AG10803 (cell line): ENCODE measurements at places on chromosomes 16 and 17.
A peak's percentile ranks its signal among the peaks of the same experiment; 100 is the strongest.

DNA sequence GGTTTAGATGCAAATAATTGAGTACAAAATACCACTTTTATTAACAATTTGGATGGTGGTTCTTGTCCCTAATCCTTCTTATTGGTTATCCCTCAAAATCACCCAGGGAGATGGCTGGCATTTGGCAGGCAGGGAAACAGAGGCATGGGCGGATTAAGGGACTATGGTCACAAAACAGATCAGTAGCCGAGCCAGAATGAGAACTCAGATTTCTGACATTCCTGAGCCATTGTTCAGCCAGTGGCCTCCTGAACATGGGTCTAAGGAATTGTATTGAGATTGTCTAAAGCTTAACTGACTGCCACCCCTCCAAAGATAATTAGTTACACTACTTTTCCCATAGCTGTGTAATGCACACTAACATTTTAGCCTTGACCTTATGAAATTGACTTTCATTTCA lies 88.4 kb downstream of the CHD9NB start:
- peak; percentile 2 for DNase-seq

DNA sequence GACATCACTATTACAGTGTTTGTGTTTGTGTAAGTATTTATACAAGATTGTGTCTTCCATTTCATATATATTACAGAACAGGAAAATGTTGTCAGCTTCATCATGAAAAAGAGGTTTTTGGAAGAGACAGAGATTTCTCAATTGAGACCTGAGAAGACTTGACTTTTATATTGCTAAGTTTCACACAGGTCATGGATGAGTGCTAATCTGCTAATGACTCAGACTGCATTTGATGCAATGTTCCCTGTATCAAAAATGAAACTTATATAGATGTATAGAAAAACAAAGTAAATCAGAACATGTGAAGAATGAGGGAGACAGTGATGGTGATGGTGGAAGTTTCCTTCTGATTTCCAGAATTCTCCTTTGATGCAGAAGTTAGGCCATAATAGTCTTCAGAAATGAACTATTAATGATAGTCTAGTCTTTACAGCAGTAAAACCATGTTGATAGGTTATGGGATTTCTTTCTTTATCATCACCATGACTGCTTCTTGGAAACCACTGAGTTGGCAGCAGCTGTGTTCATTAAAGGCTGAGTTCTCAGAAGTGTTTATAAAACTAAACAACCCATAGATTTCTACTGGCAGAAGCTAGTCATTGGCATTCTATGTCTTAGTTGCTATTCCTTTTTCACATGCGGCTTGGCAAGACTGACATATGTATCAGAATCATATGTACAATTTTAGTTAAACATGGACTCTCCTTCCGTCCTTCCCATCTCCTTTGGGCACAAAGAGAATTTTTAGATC lies 56.1 kb downstream of the PCTP start:
- no peak for DNase-seq

- DNase-seq = no peak
These were observed 34.9 kb upstream of the ZNF629 start for GRCh38 chr16:30821891-30822290.

GRCh38 chr17:77959926-77960521 lies 1.5 kb downstream of the TNRC6C start:
- DNase-seq = no peak

GRCh38 chr16:85778873-85779272 lies 20.5 kb downstream of the EMC8 start:
- no peak for DNase-seq
